ENCODE measurements at places on chromosomes 6 and 20.

DNA sequence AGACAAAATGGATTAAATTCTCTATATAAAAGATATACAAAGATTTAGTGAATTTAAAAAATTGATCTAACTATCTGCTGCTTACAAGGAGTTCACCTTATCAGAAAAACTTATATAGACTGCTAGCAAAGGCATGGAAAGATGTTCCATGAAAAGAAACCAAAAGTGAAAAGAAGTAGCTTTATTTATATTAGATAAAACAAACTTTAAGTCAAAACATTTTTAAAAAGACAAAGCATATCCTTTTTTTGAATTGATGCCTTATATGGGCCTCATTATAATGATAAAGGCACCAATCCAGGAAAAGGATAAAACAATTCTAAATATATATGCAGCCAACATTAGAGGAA lies 334.2 kb downstream of the MEI4 start:
- no peak for DNase-seq

DNA sequence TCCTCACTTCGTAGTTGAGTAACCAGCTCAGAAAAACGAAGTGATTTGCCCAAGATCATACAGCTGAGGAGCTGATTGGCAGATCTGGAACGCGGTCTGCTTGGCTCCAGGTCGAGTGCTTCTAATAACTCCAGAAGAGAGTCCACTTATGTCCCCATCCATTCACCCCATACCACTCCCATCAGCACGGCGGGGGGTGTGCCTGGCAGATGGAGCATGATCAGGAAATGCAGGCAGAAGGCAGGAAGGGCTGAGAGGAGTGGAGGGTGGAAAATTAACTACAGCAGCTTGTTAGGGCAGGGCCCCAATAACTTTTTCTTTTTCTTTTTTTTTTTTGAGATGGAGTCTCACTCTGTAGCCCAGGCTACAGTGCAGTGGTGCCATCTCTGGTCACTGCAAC lies 15.0 kb downstream of the FITM2 start:
- DNase-seq = no peak

DNA sequence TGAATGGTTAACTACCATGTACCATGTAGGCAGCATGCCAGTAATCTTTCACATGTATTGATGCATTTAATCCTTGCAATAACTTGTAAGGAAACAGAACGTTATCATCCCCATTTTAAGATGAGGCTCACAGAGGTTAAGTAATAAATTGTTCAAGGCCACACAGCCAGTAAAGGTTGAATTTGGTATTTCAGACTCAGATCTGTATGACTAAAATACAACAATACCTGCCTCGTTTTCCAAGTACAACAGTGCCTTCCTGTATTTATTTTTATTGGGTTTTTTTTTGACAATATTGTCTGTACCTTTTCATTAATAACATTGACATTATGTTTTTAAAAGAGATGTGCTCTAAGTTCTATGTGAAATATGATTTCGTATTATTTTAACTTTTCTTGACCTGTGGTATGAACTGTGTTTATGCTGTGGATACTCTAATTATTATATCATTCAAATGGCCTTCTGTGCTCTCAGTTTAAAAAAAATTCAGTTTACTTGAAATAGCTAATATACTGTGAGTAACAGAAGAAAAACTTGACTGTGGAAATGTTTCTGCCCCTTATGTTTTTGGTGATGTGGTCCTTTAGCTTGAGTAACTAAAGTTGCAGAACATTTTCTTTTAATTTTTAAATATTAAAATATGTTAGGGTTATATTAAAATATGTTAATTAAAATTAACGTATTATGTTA lies 39.7 kb downstream of the XRN2 start:
- no peak for DNase-seq

DNA sequence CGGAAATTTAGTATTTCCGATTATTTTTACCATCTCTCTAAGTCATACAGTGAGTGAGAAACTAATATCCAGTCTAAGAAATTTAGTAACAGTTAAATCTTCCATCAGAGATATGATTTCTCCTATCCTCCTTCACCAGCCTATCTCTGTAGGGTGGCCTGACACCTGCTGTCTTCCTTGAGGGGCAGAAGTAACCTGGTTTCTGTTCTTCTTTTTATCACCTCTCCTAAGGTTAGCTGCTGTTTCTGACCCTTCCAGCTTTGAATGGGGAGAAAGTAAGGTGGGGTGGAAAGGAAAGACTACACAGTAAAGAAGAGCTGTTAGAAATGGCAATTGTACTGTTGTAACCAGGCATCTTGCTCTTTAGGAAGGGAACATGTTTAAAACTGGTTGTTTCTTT lies 447.7 kb downstream of the PHF3 start:
- no peak for DNase-seq

GRCh38 chr6:13947611-13948178 lies 22.9 kb downstream of the RNF182 start:
- no peak for DNase-seq

DNA sequence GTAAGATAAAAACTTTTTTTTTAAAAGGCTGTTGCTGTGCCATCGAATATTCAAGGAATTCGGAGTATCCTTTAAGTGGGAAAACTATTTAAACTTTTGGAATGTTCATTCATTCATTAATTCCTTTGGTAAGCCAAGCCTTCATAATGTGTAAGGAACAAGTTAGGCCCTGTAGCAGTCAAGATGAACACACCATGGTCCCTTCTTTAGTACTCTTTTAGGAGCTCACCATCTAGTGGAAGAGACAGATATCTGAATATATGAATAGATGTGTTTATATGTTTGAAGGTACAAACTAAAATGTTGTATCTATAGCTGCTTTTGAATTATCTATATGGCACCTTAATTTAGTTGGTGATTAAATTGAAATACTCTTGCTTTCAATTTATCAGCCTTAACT lies 5.8 kb downstream of the SPO11 start:
- no peak for DNase-seq

- no peak for DNase-seq
Observed at GRCh38 chr6:32885698-32886286, 31.8 kb downstream of the PSMB9 start.

DNA sequence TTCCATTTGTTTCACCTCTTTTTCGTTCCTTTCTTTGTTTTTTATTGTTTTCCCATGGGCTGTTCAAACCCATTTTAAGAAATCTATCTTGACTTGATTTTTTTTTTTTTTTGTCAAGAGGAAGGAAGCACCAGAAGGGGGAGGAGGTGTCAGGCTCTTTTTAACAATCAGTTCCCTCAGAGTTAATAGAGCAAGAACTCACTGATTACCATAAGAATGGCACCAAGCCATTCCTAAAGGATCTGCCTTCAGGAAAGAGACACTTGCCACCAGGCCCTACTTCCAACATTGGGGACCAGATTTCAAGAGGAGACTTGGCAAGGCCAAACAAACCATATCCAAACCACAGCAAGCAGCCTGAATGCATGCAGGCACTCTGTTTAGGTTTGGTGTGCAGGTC lies 168.0 kb downstream of the OTOR start:
- no peak for DNase-seq

DNA sequence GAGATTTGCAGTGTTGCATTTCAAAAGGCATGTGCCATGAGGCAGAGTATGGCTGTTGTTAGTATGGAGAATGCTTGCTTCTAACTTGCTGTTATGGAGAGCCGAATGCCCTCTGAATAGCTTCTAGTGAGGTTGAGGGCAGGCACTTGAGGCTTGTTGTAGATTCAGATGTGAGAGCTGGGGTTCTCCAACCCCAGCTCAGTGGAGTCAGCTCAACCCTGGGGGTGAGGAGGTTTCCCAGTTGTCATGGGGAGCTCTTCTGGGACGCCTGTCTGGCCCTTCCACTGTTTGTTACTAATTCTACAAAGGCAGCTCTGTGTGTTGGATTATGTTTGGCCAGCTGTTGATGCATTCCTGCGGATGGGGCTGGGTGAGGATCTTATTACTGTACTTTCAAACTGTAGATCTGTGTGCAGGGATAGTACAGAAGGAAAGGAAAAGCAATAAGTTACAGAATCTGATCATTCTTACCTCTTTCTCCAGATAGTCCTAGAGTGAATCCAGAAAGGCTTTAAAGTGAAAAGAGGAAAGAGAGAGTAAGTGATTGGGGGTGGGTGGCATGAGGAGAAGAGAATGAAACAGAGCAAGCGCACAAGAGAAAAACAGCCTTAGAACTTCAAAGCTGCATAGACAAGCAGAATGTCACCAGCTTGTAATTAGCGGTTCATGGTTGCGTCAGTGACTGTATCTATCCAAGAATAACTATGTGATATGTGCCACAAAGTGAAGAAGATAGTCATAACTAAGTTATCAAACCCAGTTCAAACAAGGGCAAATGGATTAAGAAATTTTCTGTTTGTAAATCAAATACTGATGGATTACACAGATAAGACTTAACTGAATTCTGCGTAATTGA lies 148.7 kb downstream of the PRL start:
- DNase-seq = peak; percentile 25

Measured in caudate nucleus (tissue), 63 donors.